ENCODE measurements at places on chromosomes 5 and 9.
A peak's percentile ranks its signal among the peaks of the same experiment; 100 is the strongest.

- peak; percentile 90 for DNase-seq
These were observed 33.4 kb upstream of the NCS1 start for GRCh38 chr9:130138791-130139190.

DNA sequence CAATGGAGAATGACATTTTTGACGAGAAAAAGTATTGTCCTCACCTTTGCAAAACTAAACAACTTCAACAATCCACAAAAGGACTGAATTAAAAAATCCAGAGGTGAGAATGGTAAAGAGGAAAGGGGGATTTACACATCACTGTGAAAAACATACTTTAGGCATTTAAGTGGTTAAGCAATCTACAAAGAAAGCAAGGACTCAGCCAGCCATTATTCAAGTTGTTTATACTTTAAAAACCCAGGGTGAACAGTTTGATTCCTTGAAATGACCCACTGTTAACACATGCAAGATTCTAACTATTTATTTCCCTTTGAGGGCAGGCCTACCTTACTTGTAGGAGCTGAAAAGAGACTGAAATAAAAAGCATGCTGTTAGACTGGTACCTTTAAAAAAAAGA lies 29.3 kb downstream of the TUT7 start:
- DNase-seq: no peak

GRCh38 chr9:87498046-87498810 lies 561 bp downstream of the DAPK1 start:
- DNase-seq: peak; percentile 63

- peak; percentile 74 for DNase-seq
These were observed 16.0 kb downstream of the TEK start for GRCh38 chr9:27125030-27125429.

DNA sequence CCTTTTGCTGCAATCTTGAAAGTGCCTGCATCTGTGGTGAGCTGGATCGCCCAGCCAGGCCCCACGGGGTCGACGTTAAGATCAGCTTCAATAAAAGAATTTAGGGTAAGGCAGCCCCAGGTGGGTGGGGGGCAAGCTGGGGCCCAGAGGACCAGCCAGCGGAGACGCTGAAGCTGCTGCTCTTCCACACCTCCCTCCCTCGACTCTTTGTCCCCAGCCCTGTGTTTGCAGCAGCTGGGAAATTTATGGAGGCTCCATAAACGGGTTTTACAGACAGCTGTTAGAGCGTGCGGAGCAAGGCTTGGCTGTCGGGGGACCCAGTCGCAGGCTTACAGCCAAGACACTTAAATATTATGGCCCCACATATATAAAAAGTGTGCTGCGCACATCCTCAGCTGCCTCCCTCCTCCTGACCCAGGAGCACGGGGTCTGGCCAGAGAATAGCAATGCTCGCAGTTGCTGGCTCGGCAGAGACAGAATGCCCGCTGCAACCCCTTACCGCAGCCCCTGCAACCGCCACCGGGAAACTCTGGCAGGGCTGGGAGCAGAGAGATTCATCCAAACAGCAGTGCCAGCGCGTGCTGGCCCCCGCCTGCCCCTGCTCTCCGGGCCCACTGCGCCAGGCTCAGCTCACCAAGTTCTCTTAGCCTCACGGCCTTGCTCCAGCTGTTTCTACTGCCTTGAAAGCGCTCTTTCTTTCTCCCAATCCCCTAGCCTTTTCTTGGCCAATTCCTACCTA lies 28.4 kb upstream of the MVB12B start:
- DNase-seq: no peak

DNA sequence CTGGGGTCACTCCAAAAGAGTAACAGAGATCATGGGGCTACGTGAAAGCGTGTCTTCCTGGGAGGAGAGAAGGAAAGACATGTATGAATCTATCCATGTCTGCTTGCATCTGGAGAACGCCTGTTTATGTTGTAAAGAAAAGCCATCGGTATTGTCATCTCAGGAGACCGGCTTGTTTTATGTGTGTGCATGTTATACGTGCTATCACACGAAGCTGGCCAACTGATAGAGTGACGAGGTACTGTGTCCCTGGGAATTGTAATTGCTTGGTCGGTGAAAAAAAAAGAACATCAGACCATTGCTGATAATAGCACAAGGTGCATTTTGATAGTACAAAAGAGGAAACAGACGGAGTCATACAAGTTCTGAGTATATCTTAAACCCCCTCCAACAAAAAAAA lies 370 bp upstream of the CDH6 start:
- DNase-seq: no peak

DNA sequence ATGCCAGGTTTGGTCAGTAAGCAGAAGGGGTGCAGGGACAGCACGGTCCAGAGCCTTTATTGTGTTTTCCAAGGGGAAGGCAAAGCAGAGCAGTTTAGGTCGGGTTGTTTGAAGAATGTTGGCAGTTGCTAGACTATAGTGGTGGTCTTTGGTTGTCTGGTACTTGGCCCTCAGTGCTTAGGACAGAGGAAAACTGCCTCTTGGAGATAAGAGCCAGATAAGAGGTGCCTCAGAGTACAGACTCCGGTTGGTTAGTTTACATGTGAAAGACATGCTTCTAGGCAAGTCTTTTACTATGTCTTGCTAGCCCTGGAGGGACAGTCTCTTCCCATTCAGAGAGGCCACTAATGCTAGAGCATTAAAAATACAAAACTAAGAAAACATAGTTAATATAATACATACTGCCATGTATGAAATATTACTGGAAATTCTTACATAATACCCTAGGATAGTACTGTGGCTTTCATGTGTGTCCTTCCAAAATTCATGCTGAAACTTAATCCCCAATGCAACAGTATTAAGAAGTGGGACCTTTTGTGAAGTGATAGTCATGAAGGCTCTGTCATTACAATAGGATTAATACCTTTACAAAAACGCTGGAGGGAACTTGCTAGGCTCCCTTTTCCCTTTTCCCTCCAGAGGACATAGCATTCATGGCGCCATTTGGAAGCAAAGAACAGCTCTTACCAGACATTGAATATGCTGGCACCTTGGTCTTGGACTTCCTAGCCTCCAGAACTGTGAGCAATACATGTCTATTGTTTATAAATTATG lies 280.4 kb downstream of the TMEM167A start:
- DNase-seq: no peak

GRCh38 chr5:138455232-138455930 lies 9.9 kb upstream of the EGR1 start:
- no peak for DNase-seq

DNA sequence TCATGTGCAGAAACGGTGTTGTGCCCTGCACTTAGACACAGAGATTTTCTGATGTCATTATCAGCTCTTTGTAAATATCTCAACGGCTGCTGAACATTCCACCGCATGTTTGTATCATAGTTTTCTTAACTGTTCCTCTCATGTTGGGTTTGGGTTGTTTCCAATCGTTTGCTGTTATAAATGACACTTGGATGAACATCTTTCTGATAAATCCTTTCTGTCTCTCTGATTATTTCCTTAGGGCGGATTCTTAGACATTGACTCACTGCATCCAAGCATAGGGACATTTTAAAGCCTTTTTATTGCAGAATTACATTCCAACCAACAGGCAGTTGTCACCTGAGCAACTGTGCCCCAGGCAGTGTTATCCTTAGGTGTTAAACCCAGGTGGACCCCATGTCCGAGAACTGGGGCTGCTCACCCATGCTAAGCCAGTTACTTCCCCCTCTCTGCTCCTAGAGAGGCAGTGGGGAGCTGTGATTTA lies 28.5 kb downstream of the COL5A1 start:
- peak; percentile 97 for DNase-seq

Measured in EL (cell line).